ENCODE measurements at places on chromosomes 7 and 10. TPM values are rescaled to one million over a fixed set of nuclear protein-coding genes. Genes with fewer than 3 reads are reported as not detected.

The RBP4 gene
- not detected for total RNA-seq

The TBL2 gene
- 39.0 TPM for total RNA-seq

The BTBD16 gene
- not detected for total RNA-seq

The SPDYE11 gene
- not detected for total RNA-seq

The SNCG gene
- 77.7 TPM for total RNA-seq

The OR6B1 gene
- not detected for total RNA-seq

The CAMK1D gene
- 1.4 TPM for total RNA-seq

The UTF1 gene
- not detected for total RNA-seq

The LGI1 gene
- not detected for total RNA-seq

The ADCY1 gene
- 0.07 TPM for total RNA-seq

The AKR1C1 gene
- 0.30 TPM for total RNA-seq

The H2BK1 gene
- not detected for total RNA-seq

The CYP26C1 gene
- 0.30 TPM for total RNA-seq

The ZNF239 gene
- total RNA-seq, result 0.44 TPM

The COL13A1 gene
- 77.5 TPM for total RNA-seq

The PDE1C gene
- 7.2 TPM for total RNA-seq

Measured in mammary microvascular endothelial cell (primary cell).